CD4-positive, alpha-beta T cell treated with Interleukin-6 at 100 ng/mL for 8 hours (primary cell): ENCODE measurements at places on chromosomes 4 and X.
A peak's percentile ranks its signal among the peaks of the same experiment; 100 is the strongest.

DNA sequence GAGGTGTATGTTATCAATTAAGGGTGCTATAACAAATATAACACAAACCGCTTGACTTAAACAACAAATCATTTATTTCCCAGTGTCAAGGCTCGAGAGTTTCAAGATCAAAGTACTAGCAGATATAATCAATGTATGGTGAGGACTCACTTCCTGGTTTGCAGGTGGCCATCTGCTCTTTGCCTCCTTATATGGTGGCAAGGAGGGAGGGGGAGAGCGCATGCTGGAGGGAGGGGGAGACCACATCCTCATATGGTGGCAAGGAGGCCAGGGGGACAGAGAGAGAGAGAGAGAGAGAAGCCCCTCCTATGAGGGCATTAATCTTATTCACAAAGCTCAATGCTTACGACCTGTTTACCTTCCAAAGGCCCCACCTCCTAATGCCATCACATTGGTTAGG lies 372.3 kb upstream of the SPOCK3 start:
- no peak for DNase-seq

DNA sequence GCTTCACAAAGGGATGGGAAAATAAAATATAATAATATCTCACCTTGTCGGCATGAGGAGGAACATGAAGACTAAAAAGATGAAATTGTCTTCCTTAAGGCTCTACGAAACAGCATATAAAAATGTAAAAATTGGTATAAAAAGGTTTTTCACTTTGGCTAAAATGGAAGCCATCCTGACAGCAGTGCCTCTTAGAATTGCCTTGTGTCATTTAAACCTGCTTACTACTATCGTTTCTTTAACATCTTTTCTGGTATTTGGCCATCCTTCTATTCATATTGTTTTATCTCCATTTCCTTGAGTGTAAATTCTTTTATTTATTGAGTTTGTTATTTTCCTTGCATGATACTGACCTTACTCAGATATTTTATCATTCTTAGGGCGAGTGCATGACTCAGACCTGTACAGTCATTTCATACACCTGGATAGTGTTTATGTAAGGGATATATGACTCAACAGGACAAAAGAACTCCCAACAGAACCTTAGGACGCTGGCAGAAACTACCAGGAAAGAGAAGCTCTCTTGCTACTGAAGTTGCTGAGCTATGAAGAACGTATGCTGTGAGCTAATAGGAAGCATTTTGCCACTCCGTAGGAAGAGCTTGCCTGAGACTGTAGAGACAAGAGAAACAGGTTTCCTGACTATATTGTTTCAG lies 5.8 kb upstream of the CDKN2AIP start:
- no peak for DNase-seq

GRCh38 chr4:165152527-165152926 lies 39.9 kb upstream of the TMEM192 start:
- no peak for DNase-seq

- DNase-seq = peak; percentile 77
Measured at GRCh38 chrX:119235872-119236622, at the start of gene PGRMC1. PGRMC1 (plus strand) TSS chrX:119236285; CDS start chrX:119236364, 79 bp downstream.

DNA sequence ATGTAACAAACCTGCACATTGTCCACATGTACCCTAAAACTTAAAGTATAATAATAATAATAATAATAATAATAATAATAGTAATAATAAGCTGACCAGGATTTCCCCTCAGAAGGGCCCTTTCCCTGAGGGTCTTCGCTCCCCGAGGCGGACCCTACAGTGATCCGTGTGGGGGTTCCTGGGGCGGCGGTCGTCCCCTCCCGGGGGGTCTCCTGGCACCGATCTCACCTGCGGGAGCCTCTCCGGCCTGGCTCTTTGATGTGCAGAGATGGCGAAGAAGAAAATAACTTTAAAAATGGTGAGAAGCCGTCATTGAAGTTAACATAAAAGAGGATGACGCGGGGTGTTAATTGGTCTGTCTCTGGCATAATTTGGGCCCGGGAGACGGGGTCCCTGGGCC lies 48.2 kb upstream of the PPP2R3B start:
- DNase-seq = no peak

DNA sequence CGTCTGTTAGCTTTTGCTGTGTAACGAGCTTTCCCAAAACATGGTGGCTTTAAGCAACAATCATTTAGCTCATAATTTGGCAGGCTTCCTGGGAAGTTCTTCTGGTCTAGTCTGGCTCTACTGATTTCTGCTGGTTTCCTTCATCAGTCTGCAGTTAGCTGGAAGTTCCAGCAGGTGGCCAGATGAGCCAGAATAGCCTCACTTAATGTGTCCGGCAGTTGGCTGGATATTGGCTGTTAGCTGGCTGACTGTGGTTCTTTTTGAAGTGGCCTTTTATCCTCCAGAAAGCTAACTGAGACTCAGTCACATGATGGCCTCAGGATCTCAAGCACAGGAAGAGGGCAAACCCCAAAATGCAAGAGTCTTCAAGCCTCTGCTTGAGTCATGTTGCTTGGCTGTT lies 34.9 kb downstream of the FTHL17 start:
- no peak for DNase-seq

DNA sequence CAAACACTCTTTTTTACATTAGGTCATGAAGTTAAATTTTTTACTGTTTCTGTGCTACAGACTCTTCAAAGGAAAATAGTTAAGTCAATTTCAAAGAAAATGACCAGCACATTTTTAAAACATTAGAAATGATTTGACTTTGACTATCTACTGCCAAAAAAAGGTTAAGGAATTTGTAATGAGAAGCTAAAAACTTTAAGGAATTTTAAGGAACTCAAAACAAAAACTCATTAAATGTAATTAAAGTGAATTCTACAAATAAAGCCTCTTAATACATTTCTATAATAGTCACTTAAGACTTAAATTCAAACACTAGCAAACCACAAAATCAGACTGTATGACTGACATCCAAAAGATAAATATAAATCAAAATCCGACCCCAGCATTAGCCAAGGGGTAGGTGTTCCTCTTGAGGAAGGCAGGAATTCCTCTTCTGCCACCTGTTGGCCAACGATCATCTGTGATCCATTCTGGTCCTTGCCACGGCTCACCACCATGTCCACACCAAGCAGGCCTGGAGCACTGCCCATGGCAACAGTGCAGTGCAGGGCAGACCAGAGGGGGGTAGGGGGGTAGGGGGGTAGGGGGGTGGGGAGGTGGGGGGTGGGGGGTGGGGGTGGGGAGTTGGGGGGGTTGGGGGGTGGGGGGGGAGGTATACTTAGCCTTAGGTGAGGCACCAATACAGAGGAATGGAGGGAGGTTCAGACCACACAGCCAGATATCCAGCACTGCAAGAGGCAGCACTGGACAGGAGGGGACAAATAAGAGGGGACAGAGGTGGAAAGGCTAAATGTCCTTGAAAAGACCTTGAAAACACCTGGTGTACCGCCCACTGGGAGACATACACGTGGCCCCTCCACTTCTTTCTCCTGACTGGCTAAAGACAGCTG lies 287.4 kb downstream of the CHIC1 start:
- peak; percentile 14 for DNase-seq

- no peak for DNase-seq
Measured at GRCh38 chrX:40062525-40063155, 35.1 kb downstream of the BCOR start.

- no peak for DNase-seq
Measured at GRCh38 chrX:40005292-40006011, 92.3 kb downstream of the BCOR start.

- no peak for DNase-seq
Measured at GRCh38 chr4:16133406-16133805, 49.6 kb upstream of the PROM1 start.

GRCh38 chr4:6468376-6468775 lies 4.0 kb downstream of the PPP2R2C start:
- no peak for DNase-seq

- DNase-seq = no peak
Measured at GRCh38 chrX:33725535-33726210, 406.4 kb downstream of the FAM47A start.

- no peak for DNase-seq
Measured at GRCh38 chr4:155615081-155615887, 51.4 kb upstream of the GUCY1A1 start.

- DNase-seq = no peak
Measured at GRCh38 chr4:122814426-122814825, 12.2 kb upstream of the FGF2 start.

DNA sequence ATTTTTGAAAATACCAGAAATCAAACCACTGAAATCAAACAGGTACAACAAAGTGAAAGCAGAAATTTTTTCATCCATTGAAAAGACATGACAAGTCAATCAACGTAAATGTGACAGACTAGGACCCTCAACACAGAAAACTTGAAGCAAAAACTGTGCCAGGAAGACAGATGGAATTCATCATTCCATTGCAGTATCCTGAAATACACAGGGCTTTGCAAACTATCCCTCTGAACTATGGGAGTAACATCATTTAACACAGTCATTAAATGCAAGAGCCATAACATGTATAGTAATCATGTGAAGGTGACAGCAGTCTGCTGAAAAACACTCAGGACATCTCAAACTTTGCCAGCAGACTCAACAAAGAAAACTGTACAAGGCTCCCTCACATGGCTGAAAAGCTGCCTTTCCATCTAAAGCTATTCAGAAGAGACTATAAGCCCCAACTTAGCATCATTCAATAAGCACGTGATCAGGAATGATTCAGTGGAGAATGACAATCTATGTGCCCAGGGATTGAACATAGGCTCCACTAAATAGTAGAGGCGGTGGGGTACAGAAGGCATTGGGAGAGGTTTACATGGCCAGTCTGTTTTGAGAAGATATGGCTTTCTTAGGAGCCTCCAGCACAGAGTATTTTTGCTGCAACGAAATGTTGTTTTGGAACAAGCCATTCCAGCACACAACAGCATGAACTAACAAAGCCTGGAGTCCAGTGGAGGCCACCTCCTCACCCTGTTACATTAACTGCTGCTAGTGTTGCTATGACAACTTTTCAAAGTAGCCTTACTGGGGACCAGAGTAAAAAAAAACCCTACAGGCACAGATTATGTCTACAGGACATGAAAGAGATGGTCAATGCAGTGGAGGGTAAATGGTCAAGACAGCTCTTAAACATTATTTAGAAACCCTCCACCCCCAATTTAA lies 274.5 kb upstream of the NOCT start:
- no peak for DNase-seq

GRCh38 chrX:72040506-72040905 lies 91.2 kb downstream of the RTL5 start:
- no peak for DNase-seq

DNA sequence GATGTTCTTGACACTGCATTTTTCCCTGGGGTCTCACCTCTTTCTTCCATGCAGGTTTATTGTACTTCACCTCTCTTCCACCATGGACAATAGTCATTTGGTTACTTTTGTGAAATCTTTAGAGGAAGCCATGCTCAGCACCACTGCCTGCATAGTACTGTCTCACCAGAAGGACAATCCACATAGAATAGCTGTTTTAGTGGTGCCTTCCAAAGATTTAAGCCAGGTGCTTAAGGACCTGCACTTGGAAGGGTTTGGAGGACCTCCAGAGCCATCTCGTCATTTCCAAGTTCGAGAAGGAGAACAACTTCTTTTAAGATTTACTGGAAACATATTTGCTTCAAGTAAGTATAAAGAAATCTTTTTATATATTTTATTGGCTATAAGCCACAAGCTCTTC lies 26.7 kb downstream of the DTHD1 start:
- no peak for DNase-seq

DNA sequence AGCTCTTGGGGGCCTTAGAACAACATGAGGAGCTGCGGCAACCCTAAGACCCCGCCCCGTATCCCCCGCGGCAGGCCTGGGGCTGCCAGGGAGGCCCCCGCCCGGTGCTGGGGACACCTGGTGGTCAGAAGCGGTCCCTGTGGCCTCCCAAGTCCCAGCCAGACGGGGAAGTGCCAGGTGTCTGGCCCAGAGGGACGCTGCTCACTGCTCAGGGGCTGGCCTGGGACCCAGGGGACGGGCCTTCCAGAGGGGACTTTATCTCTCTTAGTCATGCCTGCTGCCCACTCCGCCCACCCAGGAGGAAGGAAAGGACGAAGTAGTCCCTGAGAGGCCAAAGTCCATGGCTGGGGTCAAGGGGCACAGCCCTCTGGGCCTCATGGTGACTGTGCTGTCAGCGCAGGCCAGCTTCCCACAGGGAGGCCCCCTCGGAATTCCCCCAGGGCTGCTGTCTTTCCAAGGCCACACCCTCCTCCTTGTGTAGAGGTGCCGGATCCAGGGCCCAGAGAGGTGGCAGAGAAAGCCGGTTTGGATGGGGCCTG lies 31.0 kb upstream of the HTRA3 start:
- no peak for DNase-seq

DNA sequence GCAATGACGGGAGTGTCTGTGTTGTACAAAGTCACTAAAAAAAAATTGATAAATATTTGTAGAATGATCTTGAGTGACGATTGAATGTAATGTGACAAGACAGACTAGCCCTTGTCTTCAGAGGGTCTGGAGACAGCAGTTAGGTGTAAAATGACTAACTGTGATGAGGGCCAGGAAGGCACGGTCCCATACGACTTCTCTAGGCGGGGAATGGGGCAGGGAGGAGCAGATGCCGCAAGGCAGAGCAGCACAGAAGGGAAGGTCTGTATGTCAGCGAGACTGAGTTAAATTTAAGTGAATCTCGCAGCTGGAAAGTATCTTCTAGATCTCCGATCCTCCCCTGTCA lies 405 bp downstream of the CENPE start:
- DNase-seq = no peak

GRCh38 chrX:20378233-20378920 lies 111.7 kb upstream of the RPS6KA3 start:
- DNase-seq = peak; percentile 10

- DNase-seq = no peak
Measured at GRCh38 chr4:165325732-165326512, 1.5 kb upstream of the MSMO1 start.

DNA sequence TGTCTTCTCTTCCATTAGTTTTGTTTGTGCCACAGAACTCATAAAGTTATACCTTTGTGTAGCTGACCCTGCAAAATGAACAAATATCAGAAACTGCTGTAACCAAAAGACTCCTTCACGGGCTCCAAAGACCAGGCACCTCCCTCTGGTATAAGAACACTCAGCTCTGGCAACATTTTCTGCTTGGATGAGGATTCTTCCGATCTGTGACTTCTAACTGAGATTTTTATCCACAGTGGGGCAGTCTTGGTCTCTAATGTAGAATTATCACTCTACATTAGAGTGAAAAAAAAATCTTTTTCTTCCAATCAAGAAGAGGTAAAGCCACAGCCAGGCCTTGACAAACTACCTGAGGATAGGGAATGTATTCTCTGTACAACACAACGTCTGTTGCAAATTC lies 38.5 kb upstream of the PRSS48 start:
- DNase-seq = no peak

- DNase-seq = no peak
Measured at GRCh38 chr4:44231006-44231405, 217.6 kb downstream of the KCTD8 start.

- DNase-seq = no peak
Measured at GRCh38 chrX:21181232-21181853, 192.9 kb upstream of the CNKSR2 start.

DNA sequence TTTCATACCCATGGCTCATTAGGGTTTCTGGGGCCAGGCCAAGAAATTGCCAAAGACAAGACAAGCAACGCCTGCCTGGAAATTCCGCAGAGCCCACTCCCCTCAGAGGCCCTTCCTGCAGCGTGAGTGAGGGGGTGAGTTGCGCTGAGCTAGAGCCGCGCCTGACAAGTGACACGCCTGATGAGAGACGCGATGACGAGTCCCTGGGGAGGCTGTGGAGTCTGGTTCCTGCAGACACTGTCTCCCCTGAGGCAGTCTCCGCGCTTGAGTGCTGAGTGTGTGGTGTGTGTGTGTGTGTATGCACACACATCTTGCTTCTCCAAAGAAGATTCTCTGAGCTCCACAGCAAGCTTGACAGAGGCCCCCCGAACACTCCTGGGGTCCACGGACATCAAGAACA lies 269.8 kb downstream of the BCOR start:
- no peak for DNase-seq
